ENCODE measurements at places on chromosomes 2 and 18.

- DNase-seq = no peak
Measured at GRCh38 chr2:218985021-218985324, at the start of gene FEV. TSS of gene FEV (minus strand) at chr2:218985184. CDS start at chr2:218985075, 109 bp downstream.

- DNase-seq = no peak
Measured at GRCh38 chr2:110205660-110206455, 1.0 kb upstream of the NPHP1 start.

DNA sequence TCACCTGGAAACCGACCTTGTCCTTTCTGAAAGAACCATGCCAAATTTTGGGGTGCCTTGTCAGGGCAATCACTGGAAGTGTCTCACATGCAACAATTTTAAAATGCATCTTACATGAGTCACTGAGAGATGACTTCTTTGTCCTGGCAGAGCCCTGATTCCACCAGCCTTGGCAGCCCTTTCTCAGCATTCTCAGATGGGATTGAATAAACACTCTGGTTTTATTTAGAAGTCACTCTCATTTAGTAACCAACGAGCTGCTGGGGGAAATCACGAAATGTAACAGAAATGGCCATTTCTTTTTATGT is 3.8 kb upstream of the ATP8B1 start:
- no peak for DNase-seq

GRCh38 chr2:122481717-122482116 is 726.3 kb downstream of the TSN start:
- no peak for DNase-seq

DNA sequence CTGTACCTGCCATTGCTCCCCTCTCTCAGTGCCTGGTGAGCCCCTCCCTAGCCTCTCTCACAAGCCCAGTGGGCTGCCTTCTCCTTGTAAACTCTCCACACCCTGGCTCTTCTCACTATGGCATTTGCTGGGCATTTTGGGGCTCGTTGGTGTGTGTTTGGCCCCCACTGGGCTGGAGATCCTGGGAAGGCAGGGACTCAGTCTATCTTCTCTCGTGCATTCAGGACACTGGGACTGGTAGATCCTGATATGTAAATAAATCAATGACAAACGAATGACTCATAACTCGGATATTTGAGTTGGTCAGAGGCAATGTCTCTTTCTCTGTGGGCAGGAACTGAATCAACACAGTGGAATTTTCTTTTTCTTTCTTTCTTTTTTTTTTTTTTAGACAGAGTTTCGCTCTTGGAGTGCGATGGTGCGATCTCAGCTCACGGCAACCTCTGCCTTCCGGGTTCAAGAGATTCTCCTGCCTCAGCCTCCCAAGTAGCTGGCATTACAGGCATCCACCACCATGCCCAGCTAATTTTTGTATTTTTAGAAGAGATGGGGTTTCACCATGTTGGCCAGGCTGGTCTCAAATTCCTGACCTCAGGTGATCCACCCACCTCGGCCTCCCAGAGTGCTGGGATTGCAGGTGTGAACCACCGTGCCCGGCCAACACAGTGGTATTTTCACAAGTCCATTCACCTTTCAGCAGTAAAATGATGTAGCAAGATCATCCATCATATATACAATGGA is 144.6 kb upstream of the SPRED2 start:
- DNase-seq = no peak

DNA sequence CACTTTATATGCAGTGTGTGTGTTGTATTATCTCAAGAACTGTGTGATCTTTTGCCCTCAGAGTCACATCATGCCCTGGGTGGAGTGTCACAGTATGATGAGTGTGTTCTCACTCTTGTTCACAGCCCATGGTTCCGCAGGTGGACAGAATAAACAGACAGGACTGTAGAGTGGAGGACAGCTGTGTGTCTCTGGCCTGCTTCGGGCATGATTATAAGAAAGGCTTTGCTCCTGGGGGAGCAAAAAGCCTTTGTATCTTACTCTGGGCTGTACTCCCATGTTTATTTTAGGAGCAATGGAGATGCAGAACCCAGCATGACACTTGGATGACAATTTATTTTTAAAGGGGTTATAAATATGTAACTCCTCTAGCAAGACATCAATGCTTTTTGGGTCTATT is 371.7 kb upstream of the MEX3C start:
- DNase-seq = no peak

DNA sequence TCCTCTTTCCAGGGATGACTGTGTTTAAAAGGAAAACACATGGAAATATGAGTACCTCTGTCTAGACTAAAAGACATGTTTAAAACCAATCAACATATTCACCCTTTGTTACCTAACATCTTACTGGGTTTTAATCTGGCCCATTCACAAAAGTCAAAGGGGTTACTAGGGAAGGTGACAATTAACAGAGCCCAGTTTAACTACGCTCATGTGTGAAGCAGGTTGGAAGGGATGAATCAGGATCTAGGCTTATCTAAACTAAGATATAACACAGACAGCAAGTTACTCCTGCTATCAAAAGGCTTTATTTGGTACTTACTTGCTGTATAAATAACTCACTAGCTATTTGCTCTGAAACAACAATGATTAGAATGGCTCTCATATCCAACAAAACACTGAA is 337.0 kb downstream of the NCKAP5 start:
- no peak for DNase-seq

Measured in mucosa of descending colon (tissue), 3 donors.